ENCODE measurements at places on chromosomes 3 and 15. TPM values are rescaled to one million over a fixed set of nuclear protein-coding genes. Genes with fewer than 3 reads are reported as not detected.

GRCh38 chr3:105527535-105527934, 160.8 kb downstream of the ALCAM start:
- DNase-seq = no peak

- DNase-seq = no peak
These were observed 234.1 kb downstream of the LRRN1 start for GRCh38 chr3:4033296-4033695.

DNA sequence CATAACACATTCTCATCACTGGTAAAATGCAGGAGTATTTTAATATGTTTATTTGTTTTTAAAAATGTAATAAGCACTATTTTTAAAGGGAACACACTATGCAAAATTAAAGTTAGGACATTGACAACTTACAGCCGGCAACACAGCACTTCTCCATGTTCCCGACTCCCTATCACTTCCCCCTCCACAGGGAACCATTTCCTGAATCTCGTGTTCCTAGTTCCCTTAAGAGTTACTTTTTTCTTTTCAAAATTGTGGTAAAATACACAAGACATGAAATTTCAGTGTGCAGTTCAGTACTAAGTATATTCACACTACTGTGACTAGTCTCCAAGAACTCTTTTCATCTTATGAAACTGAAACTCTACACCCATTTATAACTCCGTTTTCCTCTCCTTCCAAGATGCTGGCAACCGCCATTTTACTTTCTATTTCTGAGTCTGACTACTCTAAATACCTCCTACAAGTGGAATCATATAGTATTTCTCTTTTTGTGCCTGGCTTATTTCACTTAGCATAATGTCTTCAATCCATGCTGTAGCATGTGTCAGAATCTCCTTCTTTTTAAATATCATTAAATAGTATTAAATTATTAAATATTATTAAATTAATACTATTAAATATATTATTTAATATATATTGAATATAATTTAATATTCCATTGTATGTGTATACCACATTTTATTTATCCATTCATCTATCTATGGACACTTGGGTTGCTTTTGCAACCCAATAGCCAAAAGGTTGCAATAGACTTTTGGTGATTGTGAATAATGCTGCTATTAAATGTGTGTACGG, 25.9 kb upstream of the UBE2Q2 start:
- no peak for DNase-seq

DNA sequence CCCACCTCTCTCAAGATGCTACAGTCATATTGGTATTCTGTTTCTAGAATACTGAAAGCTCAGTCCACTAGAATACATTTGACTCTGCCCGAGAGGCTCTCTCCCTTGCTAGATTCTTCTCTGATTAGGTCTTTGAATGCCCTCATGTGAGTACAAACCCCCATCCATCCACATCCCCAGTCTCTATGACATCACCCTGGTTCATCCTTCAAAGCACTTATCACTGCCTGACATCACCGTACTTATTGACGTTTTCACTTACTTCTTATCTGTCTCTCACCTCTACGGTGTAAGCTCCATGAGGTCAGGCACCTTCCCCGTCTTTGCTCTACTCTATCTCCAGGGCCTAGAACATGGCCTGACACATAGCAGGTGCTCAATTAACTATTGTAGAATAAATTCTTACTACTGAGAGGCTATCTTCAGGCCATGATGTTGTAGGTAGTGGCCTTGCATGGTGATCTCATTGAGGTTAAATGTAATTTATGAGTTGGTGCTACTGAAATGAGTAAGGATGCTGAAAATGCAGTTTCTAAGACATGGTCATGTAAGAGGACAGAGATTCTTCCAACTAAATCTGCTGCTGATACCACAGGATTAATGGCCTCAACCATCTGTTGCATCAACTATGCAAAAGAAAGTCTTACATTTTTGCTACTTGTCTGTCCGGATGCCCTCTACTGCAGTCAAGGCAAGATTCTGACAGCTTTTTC, 26.8 kb downstream of the EOGT start:
- no peak for DNase-seq

- no peak for DNase-seq
These were observed 33.6 kb downstream of the MCTP2 start for GRCh38 chr15:94265009-94265408.

DNA sequence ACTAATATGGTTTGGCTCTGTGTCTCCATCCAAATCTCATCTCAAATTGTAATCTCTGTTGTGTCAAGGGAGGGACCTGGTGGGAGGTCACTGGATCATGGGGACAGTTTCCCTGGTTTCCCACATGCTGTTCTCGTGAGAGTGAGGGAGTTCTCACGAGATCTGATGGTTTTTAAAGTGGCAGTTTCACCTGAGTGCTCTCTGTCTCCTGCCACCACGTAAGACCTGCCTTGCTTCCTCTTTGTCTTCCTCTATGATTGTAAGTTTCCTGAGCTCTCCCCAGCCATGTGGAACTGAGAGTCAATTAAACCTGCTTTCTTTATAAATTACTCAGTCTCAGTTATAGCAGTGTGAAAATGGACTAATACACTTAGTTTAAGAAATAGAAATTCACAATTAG, 228.9 kb downstream of the CD47 start:
- peak; percentile 77 for DNase-seq

The MRAS gene
- 0.22 TPM for total RNA-seq

The TTC23 gene
- 1.9 TPM for total RNA-seq

All from B cell (primary cell).